A549 treated with RU486 at 1 μM for 4 hours (cell line): ENCODE measurements at places on chromosomes 2 and 18. TPM values are rescaled to one million over a fixed set of nuclear protein-coding genes. Genes with fewer than 3 reads are reported as not detected.

ACADL gene
- 0.09 to 0.18 TPM in 2 of 5 replicates, not detected in the others for total RNA-seq

OTOS gene
- total RNA-seq = not detected in 5 replicates

CCBE1 gene
- total RNA-seq = 9.2 to 13.7 TPM (median 9.7 TPM) in 5 replicates

CYS1 gene
- total RNA-seq = 0.90 to 1.6 TPM (median 1.4 TPM) in 5 replicates

THSD7B gene
- total RNA-seq = not detected in 5 replicates

SRD5A2 gene
- 0.02 TPM in 2 of 5 replicates, not detected in the others for total RNA-seq

UBE2F gene
- 45.4 to 56.4 TPM (median 48.0 TPM) in 5 replicates for total RNA-seq

LOXHD1 gene
- total RNA-seq = not detected in 5 replicates

ITM2C gene
- 65.1 to 81.6 TPM (median 78.0 TPM) in 5 replicates for total RNA-seq

RAB6C gene
- not detected in 5 replicates for total RNA-seq

SERPINB13 gene
- total RNA-seq = not detected in 5 replicates

CD207 gene
- total RNA-seq = not detected in 5 replicates

STARD6 gene
- total RNA-seq = not detected in 5 replicates

CLEC4F gene
- not detected in 5 replicates for total RNA-seq

TMEM169 gene
- 0.32 to 0.47 TPM (median 0.38 TPM) in 5 replicates for total RNA-seq

RBM43 gene
- total RNA-seq = 2.1 to 4.0 TPM (median 3.8 TPM) in 5 replicates

PLB1 gene
- 1.1 to 2.6 TPM (median 1.9 TPM) in 5 replicates for total RNA-seq

AMER3 gene
- not detected in 5 replicates for total RNA-seq

ANKRD30B gene
- total RNA-seq = not detected in 5 replicates

HK2 gene
- total RNA-seq = 0.87 to 1.6 TPM (median 1.1 TPM) in 5 replicates

INPP1 gene
- total RNA-seq = 24.5 to 29.4 TPM (median 26.3 TPM) in 5 replicates

MCFD2 gene
- total RNA-seq = 73.5 to 107 TPM (median 104 TPM) in 5 replicates

RTTN gene
- 4.7 to 5.6 TPM (median 5.3 TPM) in 5 replicates for total RNA-seq

PLA2R1 gene
- 1.4 to 2.9 TPM (median 2.6 TPM) in 5 replicates for total RNA-seq
